Activated naive CD8-positive, alpha-beta T cell treated with anti-CD3 and anti-CD28 coated beads, Interleukin-2, amount 50 U/mL, for 24 hours (primary cell): ENCODE measurements at places on chromosomes 2 and 18.

- no peak for DNase-seq
Measured at GRCh38 chr2:136344339-136344738, 226.4 kb upstream of the CXCR4 start.

GRCh38 chr2:81976998-81977397 is 1672.4 kb upstream of the LRRTM1 start:
- DNase-seq = no peak

DNA sequence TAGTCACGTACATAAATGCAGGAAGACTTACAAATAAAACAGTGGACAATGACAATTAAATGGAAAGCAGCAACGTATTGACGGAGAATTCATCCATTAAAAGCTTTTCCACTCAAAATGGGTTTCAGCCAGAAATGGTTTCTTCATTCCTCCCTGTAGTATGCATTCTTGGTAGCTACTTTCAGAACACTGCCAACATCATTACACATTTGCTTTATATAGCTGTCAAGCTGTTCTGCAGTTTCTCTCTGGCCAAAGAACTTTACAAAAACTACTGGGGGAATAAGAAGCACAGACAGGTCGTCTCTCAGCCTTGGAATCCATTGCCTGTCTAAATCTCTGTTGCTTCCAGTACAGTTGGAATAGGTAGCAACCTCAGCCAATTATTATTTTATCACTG is 84.1 kb upstream of the NCKAP5 start:
- no peak for DNase-seq

GRCh38 chr2:131033786-131034121 is 59.5 kb downstream of the FAM168B start:
- no peak for DNase-seq

- DNase-seq = no peak
Measured at GRCh38 chr2:16123421-16123820, 183.1 kb downstream of the MYCN start.

GRCh38 chr2:136727973-136728699 is 37.2 kb upstream of the THSD7B start:
- no peak for DNase-seq

GRCh38 chr18:21272016-21272579 is 30.1 kb downstream of the GREB1L start:
- no peak for DNase-seq

DNA sequence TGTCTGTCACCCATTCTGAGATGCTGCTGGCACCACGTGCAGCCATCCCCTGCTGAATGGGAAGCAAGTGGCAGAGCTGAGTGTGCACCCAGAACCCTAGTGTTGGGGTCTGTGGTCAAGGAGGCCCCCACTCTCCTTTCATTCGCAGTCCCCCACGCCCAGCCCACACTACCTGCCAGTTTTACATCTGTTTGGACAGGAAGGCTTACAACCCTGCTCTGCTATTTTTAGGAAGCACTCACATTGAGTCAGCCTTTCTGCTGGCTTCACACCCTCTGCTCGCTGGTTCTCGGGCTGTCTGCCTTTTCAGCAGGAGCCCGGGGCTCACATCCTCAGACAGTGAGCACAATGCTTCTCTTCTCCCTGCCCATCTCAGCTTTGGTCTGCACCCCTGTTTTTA is 10.7 kb upstream of the ADCY3 start:
- DNase-seq = peak; percentile 39

DNA sequence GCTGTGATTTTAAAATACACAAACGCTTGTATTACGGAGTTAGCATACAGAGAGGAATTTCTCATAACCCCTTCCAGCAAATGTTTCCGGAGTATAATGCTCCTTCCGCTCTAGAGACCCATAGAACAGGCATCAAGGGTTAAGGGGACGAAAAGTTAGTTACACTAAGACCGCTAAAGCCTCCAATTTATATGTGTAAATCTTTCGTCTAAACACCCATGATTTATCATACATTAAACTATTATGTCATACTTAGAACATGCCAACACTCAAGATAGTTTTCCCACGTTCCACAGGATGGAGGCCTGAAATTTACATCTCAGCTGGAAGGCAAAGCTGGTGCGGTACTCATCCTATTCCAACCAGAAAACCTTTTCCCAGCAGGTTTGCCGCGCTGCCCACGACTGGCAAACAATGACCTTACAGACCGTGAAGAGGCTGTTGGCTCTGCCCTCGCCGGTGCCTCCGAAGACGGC is 650 bp downstream of the ORMDL1 start:
- no peak for DNase-seq

- DNase-seq = no peak
Measured at GRCh38 chr2:201777043-201777442, 3.7 kb downstream of the ALS2 start.

GRCh38 chr2:111896576-111896975 is 1.8 kb upstream of the MERTK start:
- no peak for DNase-seq

GRCh38 chr18:48735080-48735676 is 196.3 kb downstream of the CTIF start:
- DNase-seq = no peak

- DNase-seq = no peak
Measured at GRCh38 chr2:142603759-142604158, 273.7 kb upstream of the KYNU start.

- peak; percentile 63 for DNase-seq
Measured at GRCh38 chr2:227472265-227473121, 537 bp downstream of the AGFG1 start.

DNA sequence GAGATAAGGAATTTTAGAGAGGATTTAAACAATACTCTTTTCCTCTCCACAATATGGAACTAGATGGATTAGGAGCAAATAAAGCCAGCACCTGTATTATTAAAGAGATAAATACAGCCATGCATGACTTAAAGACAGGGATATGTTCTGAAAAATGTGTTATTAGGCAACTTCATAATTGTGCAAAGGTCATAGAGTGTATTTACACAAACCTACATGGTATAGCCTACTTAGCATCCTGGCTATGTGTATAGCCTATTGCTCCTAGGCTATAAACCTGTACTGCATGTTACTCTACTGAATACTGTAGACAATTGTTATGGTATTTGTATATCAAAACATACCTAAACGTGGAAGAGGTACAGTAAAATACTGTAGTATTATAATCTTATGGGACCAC is 53.0 kb downstream of the PTRHD1 start:
- DNase-seq = no peak
